Thyroid gland (tissue), 4 donors: ENCODE measurements at places on chromosomes 6 and 20. TPM values are rescaled to one million over a fixed set of nuclear protein-coding genes. Genes with fewer than 3 reads are reported as not detected.

GRCh38 chr6:140794544-140794943 lies 1338.2 kb upstream of the GJE1 start:
- no peak for DNase-seq

Gene ESF1
- total RNA-seq: 11.9 TPM

- DNase-seq: no peak
Observed at GRCh38 chr20:1877609-1878200, 17.5 kb upstream of the SIRPA start.

DNA sequence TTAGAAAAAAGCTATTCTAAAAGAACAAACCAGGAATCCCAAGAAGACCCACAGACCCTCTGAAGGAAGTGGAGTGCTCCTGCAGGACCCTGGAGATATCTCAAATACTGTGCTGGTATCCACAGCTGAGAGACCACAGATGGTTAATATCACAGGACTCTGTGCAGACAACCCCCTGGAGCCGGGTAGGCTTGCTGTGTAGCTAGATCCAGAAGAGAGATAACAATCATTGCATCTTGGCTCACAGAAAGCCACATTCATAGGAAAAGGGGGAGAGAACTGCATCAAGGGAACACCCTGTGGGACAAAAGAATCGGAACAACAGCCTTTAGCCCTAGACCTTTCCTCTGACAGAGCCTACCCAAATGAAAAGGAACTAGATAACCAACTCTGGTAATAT lies 689.5 kb downstream of the PHF3 start:
- no peak for DNase-seq

Gene FKBP1A
- total RNA-seq: 272 TPM

DNA sequence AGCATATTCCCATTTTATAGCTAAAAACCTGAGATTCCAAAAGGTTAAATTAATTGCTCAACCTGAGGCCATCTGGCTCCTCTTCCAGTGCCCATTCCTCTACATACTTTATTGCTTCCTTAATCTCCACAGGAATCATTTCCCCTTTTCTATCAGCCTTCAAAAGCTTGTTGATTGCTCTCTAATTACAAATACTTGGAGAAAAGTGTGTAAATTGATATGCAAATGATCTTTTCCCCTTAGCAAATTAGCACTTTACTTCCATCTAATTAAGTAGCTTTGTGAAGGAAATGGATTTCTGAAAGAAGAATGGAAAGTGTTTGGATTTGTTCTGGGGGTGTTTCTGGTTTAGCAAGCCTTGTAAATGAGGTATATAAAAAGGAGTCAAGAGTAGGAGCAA lies 323.3 kb downstream of the GRIK2 start:
- no peak for DNase-seq

- no peak for DNase-seq
Observed at GRCh38 chr6:109864050-109864449, 114.1 kb upstream of the GPR6 start.

Gene CYP21A2
- 1.7 TPM for total RNA-seq

GRCh38 chr6:5562277-5562676 lies 301.0 kb downstream of the FARS2 start:
- no peak for DNase-seq

- no peak for DNase-seq
Observed at GRCh38 chr20:48019496-48019895, 234.2 kb upstream of the SULF2 start.

Gene OSTM1
- total RNA-seq: 41.0 TPM

Gene OTOR
- not detected for total RNA-seq

Gene PI3
- total RNA-seq: not detected

GRCh38 chr6:116691154-116691553 lies 10.1 kb downstream of the KPNA5 start:
- no peak for DNase-seq

Gene ALDH8A1
- total RNA-seq: 0.13 TPM

- no peak for DNase-seq
Observed at GRCh38 chr6:152423216-152424103, 213.7 kb downstream of the SYNE1 start.

DNA sequence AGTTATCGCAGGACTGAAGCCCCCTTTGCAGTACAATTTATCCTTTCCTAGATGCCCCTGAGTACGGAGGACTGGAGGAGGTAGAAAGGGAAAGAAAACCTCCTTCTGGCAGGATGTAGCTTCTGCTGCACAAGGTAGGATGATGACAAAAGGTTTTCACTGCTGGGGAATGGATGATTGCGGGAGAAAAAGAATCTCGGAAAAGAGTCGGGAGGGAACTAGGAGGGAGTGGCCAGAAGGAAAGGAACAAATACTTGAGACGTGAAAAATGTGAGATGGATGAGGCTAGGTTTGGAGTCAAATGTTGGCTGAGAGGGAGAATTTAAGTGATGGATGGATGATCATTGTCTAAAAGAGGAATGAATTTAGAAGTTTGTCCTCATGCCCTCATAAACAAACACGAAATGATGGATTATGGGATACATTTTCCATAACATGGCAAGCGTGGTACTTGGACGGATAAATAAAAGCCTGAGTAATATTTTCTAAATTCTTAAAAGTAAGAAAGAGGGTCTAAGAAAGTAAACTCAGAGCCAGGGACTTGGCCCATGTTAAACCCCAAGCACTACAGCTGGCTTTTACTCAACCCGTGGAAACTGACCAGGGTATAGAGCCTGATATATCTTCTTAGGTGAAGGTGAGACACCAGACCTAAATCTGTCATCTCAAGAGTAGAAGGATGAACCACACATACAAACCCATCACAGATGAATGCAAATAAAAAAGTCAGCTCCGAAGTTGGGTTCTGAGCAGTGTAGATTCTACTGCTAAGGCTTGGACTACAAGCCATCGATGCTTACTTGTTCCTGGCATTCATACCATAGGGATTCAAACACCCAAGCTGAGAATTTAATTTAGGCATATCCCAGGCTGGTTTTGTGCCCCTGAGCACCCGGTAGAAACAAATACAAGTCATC lies 72.4 kb downstream of the HFE start:
- no peak for DNase-seq
